Lung (tissue), 17 donors: ENCODE measurements at places on chromosomes 11 and 22. TPM values are rescaled to one million over a fixed set of nuclear protein-coding genes. Genes with fewer than 3 reads are reported as not detected.

OR52I2 gene
- not detected for total RNA-seq

GRCh38 chr22:48173773-48174160, 1411.3 kb downstream of the TBC1D22A start:
- H3K27ac ChIP-seq: no peak overlapping the region
- no peaks in the 10 kb centered on the region for H3K4me1 ChIP-seq
- H3K36me3 ChIP-seq: no peaks in the 10 kb centered on the region
- no peaks in the 10 kb centered on the region for H3K27me3 ChIP-seq
- no peak overlapping the region for H3K4me3 ChIP-seq

NLRP10 gene
- total RNA-seq: not detected

DNA sequence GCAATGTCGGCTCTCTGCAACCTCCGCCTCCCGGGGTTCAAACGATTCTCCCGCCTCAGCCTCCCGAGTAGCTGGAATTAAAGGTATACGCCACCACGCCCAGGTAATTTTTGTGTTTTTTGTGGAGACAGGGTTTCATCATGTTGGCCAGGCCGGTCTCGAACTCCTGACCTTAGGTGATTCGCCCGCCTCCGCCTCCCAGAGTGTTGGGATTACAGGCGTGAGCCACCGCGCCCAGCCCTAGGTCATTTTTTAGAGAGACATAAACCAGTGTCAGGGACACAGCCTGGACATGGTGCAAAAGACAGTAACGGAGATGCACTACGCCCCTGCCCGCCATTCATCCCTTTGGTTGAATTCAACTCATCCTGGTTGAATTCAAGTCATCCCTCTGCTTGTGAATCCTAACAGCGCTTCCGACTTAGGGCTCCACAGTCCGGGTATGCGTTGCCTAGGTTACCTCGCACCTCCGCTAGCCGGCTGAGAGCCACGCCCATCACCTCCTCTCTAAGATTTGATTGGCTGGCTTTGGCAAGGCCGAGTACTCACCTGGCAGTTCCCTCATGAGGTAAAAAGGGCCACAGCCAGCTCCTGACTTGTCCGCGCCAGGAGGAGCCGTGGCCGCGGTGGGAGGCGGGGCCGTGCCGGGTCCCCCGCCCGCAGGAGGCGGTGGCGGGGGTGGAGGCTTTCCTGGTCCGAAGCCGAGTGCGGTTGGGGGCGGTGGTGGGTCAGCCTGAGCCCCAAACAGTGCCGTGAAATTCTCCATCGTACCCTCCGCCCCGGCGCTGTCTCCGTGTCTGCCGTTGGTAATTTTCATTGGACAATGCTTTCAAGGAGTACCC, at the start of gene MED19:
MED19 (minus strand) TSS at position 802 of the 842 bp plus-strand sequence; CDS start at position 766, 36 bp downstream.
- peak; percentile 87 for DNase-seq
- H3K36me3 ChIP-seq: peaks cover 4% of the 10 kb centered on the region
- peaks cover 8% of the 10 kb centered on the region for H3K4me1 ChIP-seq

DNA sequence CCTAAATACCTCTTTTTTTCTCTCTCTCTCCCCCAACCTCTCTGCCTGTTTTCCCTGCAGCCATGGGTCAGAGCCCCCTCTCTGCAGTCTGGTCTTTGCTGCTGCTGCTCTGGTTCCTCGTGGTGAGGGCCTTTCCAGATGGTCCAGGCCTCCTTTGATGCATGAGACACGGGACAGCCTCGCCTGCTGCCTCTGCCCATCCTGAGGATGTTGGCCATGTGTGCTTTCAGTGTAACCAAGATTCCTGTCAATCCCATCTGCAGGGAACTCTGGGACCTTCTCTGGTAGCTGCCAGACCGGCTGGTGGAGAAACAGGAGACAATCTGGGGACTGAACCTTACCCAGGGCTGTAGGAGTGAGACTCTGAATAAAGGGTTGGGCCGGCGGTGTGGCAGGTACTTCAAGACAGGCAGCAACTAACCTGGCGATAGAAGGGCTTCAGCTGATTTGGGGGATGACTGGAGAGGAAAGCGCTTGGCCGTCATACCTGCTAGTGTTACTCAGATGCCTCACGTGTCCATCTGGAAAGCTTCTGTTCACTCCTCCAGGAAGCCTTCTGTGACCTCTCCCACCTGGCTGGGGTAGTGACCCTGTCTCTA, 7.1 kb downstream of the CHRNA10 start:
- H3K27ac ChIP-seq: no peak overlapping the region
- H3K4me3 ChIP-seq: no peak overlapping the region
- H3K4me1 ChIP-seq: no peaks in the 10 kb centered on the region
- H3K36me3 ChIP-seq: peaks cover 34% of the 10 kb centered on the region
